ENCODE measurements at places on chromosomes 12 and 14.

DNA sequence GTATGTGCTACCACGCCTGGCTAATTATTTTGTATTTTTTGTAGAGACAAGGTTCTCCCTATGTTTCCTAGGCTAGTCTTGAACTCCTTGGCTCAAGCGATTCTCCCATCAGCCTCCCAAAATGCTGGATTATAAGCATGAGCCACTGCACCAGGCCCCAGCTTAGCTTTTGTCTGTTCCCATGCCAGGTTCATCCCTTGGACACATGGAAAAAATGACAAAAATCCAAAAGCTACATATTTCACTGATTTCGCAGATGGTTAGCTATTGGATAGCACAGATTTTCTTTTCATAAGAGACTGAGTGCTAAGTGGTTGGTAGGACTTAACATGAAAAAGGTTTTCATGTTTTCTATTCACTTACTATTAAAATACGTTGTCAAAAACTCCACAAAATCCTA lies 286.6 kb upstream of the KITLG start:
- no peak for DNase-seq

DNA sequence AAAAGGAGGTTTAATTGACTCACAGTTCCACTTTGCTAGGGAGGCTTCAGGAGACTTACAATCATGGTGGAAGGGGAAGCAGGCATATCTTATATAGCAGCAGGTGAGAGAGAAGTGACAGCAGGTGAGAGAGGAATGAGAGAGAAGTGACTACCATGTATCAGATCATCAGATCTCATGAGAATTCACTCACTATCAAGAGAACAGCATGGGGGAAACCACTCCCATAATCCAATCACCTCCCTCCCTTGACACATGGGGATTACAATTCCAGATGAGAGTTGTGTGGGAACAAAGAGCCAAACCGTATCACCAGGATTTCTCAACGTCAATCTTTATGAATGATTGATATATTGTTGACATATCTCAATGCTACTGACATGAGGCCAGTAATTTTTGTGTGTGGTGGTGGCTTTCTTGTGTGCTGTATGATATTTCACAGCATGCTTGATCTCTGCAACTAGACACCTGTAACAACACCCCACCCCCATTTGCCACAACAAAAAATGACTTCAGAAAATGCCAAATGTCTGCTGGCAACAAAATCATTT lies 1470.9 kb upstream of the SEL1L start:
- DNase-seq, result no peak

GRCh38 chr14:101500681-101501080 lies 60.6 kb upstream of the DIO3 start:
- no peak for DNase-seq

DNA sequence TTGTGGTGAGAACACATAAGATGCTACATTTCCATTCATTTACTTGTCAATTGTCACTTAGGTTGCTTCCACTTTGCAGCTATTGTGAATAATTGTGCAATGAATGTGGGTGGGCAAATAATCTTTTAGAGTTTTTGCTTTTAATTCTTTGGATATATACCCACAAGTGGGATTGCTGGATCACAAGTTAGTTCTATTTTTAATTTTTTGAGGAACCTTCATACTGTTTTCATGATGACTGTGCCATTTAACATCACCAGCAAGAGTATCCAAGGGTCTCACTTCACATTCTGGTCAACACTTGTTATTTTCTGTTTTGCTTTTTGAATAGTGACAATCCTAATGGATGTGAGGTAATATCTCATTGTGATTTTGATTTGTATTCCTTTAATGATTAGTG lies 10.5 kb downstream of the CLEC6A start:
- DNase-seq, result no peak

DNA sequence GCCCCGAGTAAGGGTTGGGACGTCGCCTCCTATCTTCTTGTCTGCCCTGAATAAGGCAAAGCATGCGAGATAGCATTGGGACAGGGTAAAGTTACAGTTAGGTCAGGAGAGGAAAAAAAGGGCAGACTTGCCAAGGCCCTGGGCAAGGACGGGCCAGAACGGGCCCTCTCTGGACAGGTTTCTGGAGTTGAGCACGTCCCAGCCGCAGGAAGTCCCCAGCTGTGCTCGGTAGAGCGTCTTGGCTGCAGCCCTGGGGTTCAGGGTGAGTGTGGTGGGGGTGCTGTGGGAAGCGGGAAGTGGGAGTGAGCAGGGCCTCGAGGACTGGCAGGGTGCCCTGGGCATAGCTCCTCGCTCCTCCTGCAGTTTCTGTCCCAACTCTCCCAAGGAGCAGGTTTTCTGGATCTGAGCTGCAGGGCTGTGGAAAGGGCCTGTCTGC lies 5.4 kb downstream of the RPS6KL1 start:
- DNase-seq, result no peak

DNA sequence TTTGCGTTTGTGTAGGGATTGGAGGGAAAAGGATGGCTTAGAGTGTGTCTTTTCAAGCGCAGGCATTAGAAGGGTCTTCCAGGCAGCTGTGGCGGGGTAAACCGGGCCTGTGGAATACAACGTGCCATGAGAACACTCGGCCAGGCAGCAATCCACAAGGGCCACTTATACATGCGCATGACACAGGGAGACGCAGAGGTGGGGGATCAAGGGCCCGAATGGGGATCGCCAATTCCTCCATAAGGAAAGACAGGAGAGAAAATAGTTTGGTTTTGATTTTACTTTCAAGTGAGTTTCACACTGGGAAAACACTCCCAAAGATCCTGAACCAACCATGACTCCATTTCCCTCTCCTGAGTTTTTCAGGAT lies 71.6 kb downstream of the SPRING1 start:
- DNase-seq, result no peak

GRCh38 chr14:40122968-40123648 lies 690.9 kb upstream of the FBXO33 start:
- DNase-seq, result no peak

DNA sequence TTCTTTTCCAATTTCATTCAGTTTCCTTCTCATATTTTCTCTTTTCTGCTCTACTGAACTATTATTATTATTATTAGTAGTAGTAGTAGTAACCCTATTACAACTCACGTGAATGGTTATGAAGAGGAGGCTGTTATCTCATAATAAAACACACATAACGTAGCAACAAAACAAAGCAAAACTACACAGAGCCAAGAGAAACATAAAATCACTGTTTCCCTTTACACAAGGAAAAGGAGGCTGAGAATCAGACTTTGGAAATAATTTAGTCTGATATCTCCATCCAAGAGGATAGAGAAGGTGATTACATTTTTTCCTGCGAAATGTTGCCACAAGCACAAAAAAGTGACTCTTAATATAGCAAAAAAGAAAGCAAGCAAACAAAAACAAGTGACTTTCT lies 975.8 kb upstream of the FLRT2 start:
- DNase-seq, result no peak

- DNase-seq, result no peak
Measured at GRCh38 chr14:22047115-22047514, 373.5 kb upstream of the OR4E1 start.

DNA sequence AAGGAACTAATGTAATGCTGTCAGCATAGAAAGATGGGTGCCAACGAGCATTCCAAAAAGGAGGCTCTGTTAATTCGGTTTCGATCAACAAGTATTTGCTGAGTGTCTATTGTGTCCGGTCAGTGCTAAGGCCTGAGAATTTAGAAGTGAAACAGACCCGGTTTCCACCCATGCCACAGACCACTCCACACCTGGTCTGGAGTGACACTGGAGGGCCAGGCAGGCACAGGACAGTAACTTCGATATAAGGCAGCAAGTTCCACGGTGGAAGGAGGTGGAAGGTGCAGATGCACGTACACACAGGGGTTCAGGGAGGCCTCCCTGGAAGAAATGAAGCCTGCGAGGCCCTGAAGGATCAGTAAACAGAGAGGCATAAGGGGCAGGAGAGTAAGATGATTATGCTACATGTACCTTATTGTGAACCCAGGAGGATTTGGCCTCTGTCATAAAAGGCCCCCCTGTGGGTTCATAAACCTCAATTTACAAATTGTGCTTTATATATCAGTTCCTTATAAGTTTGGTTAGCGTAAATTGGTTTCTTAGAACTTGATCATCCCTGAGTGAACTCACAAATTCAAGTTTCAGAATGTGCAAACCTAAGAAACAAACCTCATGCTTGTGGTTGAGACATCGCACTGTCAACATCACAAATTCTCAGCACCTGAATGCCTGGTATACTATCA lies 25.9 kb downstream of the SSH1 start:
- no peak for DNase-seq

DNA sequence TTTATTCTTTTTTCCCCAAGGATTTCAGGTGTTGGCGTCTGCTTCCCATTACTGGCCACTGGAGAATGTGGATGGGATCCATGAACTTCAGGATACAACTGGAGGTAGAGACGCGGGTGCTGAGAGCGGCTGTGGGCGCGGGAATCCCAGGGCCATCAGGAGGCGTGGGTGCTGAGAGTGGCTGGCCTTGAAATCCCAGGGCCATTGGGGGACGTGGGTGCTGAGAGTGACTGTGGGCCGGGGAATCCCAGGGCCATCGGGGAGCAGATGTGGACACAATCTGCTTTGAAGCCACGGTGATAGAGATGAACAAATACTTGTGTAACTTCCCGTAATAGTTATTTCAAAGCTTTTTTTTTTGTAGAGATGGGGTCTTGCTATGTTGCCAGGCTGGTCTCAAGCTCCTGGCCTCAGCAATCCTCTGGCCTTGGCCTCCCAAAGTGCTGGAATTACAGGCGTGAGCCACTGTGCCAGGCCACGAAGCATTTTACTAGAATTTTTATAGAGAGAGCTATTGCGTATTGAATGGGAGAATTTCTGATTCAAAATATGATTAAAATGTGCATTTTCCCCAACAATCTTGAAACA lies 12.8 kb downstream of the ADGRD1 start:
- DNase-seq, result no peak

GRCh38 chr14:26078561-26078960 lies 519.3 kb downstream of the NOVA1 start:
- DNase-seq, result no peak

DNA sequence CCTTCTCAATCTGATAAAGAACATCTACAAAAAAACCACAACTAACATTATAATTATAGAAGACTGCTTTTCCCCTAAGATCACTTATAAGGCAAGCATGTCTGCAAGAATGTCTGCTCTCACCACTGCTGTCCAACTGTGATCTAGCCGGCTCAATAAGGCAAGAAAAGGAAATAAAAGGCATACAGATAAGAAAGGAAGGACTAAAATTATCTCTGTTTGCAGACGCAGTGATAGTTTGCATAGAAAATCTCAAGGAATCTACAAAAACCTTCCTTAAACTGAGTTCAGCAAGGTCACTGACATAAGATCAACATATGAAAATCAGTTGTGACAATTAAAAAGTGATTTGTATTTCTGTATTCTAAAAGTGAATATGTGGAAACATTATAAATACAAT lies 138.0 kb upstream of the EGLN3 start:
- DNase-seq, result no peak

GRCh38 chr12:2053691-2054090 lies 904 bp downstream of the CACNA1C start:
- DNase-seq, result no peak

DNA sequence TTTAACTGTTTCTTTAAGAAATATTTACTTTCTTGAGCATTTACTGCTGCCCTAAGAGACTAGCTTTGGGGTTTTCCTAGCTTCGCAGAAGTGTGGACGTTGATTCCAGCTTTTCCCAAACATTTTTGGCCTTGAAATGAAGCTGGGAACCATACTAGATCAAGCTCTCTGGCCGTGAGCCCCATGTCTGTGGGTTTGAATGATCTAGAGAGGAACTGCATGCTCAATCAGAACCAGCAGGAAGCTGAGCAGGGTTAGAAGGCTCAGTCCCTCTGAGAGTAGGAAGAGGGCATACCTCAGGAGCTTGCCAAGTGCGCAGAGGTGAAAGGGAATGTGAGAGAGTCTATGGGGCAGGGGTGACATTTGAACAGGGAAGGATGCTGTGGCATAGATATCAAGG lies 292.1 kb downstream of the CACNA1C start:
- DNase-seq, result no peak

GRCh38 chr12:76765598-76765997 lies 1.7 kb downstream of the ZDHHC17 start:
- no peak for DNase-seq

DNA sequence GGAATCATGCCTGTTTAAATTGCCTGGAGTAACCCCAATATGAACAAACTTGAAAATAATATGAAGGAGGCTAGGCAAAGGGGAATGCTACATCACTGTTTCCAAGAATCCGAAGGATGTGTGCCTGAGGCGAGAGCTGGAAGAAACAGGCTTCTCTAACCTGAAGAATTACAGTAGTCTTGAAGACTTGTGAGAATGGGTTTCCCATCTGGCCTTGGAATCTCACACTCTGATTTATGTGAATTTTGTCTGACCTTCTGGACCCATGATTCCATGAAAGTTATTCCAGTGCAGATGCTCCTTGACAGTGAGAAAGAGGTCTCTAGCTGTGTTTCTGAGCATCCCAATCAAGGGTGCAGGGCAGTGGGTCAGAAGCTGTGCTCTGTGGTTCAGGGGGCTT lies 122.1 kb upstream of the PARP11 start:
- DNase-seq, result no peak

DNA sequence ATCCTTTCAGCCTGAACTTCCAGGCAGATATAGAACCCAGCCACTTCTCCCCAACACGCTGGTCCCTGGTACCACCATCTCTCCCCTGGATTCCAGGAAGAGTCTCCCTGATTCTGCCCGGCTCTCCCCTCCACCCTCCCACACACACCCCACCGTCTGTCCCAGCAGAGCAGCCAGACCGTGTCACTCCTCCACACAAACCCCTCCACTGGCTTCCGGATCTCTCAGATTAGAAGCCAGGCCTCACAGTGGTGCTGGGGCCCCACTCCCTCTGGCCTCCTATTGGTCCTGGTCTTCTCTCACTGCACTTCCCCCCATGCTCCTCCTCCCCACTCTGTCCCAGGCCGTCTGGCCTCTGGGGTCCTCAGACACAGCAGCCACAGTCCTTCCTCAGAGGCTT lies 52.4 kb upstream of the CDKN3 start:
- DNase-seq, result no peak

DNA sequence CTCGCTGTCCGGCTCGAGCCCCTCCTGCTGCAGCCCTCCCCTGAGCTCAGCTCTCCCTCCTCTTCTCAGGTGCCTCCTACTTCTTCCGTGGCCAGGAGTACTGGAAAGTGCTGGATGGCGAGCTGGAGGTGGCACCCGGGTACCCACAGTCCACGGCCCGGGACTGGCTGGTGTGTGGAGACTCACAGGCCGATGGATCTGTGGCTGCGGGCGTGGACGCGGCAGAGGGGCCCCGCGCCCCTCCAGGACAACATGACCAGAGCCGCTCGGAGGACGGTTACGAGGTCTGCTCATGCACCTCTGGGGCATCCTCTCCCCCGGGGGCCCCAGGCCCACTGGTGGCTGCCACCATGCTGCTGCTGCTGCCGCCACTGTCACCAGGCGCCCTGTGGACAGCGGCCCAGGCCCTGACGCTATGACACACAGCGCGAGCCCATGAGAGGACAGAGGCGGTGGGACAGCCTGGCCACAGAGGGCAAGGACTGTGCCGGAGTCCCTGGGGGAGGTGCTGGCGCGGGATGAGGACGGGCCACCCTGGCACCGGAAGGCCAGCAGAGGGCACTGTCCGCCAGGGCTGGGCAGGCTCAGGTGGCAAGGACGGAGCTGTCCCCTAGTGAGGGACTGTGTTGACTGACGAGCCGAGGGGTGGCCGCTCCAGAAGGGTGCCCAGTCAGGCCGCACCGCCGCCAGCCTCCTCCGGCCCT lies 22.8 kb downstream of the MMP17 start:
- no peak for DNase-seq

Measured in stimulated activated CD8-positive, alpha-beta memory T cell treated with anti-CD3 and anti-CD28 coated beads, Interleukin-4, amount 100 ng/mL, for 4 hours (primary cell).